Chondrocyte (in vitro differentiated cells): ENCODE measurements at places on chromosomes 12 and 14. TPM values are rescaled to one million over a fixed set of nuclear protein-coding genes. Genes with fewer than 3 reads are reported as not detected.

- no peak for DNase-seq
These were observed 4.4 kb downstream of the REM2 start for GRCh38 chr14:22887260-22887989.

DNA sequence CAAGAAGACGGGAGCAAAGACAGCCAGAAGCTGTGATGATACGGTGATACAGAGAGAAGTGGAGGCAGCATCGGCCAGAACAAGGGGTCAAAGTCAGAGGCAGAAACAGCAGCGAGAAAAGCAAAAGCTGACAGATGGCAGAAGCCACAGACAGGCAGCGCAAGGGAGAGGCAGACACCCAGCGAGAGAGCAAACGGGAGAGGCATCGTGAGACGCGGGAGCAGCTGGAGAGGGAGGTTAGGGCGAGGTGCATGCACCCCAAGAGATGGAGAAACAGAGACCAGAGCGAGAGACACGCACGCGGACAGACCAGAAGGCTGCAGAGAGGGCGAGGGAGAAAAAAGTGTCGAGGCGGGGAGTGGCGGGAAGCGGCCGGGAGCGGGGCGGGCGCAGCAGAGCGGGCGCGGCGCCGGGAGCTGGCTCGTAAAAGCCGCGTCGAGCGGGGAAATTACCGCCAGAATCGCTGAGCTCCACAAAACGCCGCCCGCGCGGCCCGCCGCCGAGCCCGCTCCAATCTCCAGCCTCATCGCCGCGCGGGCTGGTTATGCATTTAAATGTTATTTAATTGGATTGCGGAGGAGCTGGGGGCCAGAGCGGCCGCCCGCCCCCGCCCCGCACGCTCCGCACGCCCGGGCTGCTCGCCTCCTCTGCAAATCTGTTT, 15.6 kb downstream of the SMUG1 start:
- no peak for DNase-seq

DNA sequence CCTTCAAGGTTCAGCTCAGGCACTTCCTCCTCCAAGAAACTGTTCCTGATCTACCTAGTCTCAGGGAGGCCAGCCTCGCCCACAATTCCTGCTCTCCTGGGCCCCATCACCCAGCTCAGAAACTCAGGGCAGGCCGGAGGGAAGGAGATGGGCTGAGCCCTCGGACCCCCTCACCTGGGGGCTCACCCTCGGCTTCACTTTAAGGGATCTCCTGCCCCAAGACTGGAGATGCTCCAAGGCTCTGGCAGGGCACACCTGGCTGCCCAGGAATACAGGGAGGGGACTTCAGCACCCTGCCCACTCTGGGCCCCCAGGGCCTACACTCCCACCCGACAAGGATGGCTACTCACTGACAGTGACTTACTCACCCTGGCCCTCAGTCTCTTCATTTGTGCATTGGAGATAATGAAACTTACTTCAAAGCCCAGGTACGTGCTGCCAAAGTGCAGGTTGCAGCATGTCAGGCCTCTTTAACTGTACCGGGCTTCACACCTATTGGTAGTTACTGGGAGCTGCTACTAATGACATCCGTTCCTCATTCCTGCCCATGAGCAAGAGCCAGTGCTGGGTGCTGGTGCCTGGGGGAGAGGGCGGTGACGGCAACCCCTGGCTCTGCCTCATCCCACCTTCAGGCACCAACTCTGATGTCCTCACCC, 21.0 kb upstream of the PPP1R13B start:
- no peak for DNase-seq

DNA sequence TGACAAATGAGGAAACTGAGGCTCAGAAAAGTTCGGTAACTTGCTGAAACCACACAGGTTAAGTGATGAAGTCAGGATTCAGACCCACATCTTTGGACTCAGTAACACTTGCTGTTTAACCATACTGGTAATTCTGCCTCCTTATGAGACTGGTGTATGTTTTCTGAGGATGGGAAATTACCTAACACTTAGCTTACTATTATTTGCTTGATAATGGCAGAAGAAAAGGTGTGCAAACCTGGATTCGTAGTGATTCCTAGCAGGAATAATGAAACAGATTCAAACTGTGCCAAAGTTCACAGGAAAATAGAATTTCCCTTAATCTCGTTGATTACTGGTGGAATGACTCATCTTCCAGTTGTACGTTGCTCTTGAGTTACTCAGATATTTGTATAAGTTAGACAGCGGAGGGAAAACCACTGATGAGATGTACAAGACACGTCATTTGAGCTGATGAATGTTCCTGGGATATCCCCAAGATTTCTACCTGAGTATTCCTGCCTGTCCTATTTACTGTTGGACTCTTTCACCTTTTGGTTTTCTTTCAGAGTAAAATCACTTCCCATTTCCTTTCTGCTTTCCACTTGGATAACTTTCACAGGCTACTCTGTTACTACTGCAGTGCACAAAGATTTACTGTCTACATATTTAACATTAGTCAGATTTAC, 37.5 kb downstream of the PRORP start:
- DNase-seq, result no peak

- no peak for DNase-seq
These were observed 162.8 kb upstream of the RMST start for GRCh38 chr12:97299847-97300246.

DNA sequence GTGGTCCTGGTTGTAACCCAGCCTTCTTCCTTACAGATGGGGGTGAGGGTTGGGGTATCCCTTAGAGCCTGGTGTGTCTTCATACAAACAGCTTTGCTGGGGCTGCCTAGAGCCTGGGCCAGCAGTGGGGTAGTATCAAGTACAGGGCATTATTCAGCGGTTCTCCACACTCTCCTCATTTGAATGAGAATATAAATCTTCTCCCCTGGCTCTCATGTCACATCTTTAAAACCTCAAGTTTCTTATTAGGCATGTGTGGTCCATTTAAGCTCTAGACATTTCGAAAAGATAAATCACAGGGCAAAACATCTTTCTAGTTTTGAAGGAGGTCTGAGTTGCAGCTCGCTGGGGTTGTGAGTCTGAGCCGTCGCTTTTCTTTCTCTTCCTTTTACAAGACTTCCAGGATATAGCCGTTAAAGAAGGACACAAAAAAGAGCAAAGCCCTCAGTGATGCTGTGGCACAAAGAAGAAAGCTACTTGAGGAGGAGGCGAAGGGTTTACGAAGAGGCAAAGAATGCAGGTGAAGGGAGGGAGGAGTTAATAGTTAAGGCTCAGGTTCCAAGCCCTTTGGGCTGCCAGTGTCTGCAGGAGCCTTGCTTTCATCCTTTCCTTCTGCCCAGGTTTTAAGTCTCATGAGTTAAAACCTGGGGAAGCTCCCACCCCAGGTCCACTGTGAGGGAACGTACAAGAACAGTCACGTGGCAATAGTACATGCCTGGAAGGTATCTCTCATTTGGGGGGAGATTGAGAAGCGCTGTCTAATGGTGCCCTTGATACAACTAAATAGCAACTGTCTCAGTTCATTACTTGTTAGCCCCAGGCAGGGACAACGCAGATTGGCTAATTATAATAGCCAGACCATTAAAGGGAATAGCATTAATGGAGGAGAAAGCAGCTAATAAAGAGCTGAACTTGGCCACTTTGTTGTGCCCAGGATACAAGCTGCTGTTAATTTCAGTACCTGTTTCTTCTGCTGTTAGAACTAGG, 94.2 kb downstream of the ETV6 start:
- DNase-seq, result no peak

DNA sequence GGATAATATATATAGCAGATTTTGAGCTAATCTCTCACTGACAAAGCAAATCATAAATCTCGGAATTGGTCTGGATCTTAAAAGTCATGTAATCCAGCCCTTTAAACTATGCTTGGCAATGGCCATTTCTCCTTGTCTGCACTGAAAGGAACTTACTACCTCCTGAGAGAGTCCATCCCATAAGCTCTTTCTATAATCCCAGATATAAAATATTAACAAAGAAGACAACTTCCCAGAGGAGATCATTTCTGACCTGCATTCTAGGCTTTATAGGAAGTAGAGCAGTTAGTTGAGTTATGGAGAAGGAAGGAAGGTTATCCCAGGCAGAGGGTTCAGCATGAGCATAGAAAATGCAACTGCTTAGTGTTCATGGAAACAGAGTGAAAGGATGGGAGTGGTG, 99.7 kb downstream of the TMEM117 start:
- DNase-seq, result no peak

GRCh38 chr12:60035835-60036234, 440.0 kb downstream of the SLC16A7 start:
- DNase-seq, result no peak

GRCh38 chr14:49615776-49616175, 4.7 kb downstream of the RPL36AL start:
- no peak for DNase-seq

GRCh38 chr14:73754911-73755360, 40.8 kb upstream of the PNMA1 start:
- DNase-seq, result no peak

DNA sequence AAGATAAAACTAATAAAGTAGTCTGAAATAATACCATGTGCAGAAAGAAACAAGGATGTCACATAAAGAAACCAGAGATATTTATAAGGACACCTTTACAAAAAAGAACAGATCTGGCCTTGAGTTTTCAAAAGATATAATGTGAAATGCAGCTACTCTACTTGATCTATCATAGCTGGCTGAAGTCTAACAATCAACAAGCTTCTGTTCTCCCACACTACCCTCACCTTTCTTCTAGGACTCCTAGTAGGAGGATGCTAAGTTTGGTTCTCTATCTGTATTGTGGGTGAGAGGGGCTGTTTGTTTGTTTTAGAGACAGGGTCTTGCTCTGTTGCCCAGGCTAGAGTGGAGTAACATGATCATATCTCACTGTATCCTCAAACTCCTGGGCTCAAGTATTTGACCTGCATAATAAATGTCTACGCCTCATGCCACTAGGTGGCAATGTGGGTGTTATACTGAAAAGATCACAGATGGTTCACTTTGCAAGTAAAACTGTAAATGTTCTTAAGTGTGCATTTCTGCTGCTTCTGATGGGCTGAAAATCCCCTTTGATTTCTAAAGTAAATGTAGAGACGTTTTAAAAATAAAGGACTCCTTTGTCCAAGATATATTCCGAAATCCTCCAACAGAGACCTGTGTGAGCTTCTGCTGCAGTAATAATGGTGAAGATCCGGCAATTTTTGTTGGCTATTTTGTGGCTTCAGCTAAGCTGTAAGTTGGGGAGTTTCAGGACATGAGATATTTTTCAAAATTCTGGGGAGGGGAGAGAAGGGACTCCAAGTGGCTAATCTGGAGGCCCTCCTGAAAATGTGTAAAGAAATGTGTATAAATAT, 269.3 kb downstream of the DAD1 start:
- no peak for DNase-seq

GRCh38 chr12:120713861-120714482, 3.7 kb downstream of the UNC119B start:
- no peak for DNase-seq

- no peak for DNase-seq
These were observed 47.6 kb upstream of the ASPG start for GRCh38 chr14:104037903-104038302.

DNA sequence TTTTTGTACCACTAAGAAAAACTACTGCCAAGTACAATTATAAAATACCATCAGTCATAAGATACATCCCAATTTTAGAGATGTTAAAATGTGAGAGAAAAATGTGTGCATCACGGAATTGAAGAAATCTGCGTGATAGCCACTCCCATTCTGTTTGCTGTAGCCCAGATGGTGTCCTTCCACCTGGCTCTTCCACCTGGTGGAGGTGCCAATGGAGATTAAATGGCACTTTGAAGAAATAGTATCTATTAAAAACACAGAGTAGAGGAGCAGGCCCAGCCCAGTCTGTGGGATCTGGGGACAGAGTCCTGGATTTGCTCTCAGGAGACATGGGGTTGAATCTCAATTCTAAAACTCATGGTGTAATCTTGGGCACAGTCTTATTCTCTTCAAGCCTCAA, 35.5 kb downstream of the TSPAN11 start:
- peak; percentile 29 for DNase-seq

GRCh38 chr14:37466623-37467088, 128.4 kb downstream of the FOXA1 start:
- DNase-seq, result no peak

GRCh38 chr14:50808053-50808452, 22.9 kb downstream of the NIN start:
- DNase-seq, result no peak

- no peak for DNase-seq
These were observed 302.6 kb downstream of the SNAPC1 start for GRCh38 chr14:62064751-62065323.

DNA sequence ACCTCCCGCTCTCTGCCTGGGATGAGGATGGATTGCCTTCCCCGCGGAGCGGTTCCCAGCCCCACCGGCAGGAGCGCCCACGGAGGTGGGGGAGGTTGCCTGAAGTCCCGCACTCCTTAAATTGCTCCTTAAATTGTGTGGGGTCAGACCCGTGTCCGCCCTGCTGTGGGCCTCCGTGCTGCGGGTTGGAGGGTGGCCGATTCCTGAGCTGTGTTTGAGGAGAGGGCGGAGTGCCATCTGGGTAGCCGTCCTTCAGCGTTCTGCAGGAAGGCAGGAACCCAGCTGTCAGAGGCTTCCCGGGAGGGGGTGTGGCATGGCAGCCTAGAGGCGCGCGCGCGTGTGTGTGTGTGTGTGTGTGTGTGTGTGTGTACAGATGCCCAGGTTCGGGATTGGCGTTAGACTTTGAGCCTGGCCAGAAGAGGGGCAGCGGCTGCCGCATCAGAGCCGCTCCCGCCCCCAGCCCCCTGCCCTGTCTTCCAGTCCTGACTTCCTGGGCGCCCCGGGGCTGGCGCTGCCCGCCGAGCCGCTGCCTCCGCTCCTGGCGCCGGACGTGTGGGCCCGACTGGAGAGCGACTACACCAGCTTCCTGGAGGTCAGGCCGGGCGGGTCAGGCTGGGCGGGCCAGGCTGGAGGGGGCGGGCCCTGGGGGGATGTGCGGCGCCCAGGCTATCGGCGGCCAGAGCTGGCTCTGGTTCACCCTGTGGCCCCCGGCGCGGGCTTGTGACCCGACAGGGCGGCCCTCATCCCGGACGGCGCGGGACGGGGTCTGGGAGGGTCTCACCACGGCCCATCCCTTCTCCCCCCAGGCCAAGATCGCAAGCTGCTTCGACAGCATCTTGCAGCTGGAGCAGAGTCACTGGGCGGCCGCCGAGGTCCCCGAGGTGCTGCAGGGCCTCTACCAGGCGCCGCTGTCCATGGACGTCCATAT, 9.2 kb downstream of the EXOC3L4 start:
- no peak for DNase-seq

DNA sequence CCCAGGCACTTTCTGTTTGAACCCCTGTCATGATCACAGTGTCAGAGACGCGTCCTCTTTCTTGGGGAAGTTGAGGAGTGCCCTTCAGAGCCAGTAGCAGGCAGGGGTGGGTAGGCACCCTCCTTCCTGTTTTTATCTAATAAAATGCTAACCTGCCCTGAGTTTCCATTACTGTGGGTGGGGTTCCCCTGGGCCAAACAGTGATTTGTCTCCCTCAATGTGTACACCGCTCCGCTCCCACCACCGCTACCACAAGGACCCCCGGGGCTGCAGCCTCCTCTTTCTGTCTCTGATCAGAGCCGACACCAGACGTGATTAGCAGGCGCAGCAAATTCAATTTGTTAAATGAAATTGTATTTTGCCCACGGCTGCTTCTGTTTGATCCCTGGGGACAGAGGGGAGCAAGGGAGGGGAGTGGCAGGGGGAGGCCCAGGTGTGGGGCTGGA, 5.1 kb downstream of the SHMT2 start:
- no peak for DNase-seq

CACNA2D4 gene
- 0.30 to 0.92 TPM in 2 of 3 replicates, not detected in the other for total RNA-seq

GPR132 gene
- total RNA-seq, result 0.23 to 0.48 TPM (median 0.30 TPM) in 3 replicates

CTSG gene
- not detected in 3 replicates for total RNA-seq

CD163 gene
- total RNA-seq, result 0.05 TPM in 1 of 3 replicates, not detected in the others

RIC8B gene
- total RNA-seq, result 12.3 to 20.4 TPM (median 14.2 TPM) in 3 replicates

ANO4 gene
- total RNA-seq, result 6.5 to 11.0 TPM (median 9.2 TPM) in 3 replicates
